ENCODE measurements at places on chromosomes 3 and 15.

DNA sequence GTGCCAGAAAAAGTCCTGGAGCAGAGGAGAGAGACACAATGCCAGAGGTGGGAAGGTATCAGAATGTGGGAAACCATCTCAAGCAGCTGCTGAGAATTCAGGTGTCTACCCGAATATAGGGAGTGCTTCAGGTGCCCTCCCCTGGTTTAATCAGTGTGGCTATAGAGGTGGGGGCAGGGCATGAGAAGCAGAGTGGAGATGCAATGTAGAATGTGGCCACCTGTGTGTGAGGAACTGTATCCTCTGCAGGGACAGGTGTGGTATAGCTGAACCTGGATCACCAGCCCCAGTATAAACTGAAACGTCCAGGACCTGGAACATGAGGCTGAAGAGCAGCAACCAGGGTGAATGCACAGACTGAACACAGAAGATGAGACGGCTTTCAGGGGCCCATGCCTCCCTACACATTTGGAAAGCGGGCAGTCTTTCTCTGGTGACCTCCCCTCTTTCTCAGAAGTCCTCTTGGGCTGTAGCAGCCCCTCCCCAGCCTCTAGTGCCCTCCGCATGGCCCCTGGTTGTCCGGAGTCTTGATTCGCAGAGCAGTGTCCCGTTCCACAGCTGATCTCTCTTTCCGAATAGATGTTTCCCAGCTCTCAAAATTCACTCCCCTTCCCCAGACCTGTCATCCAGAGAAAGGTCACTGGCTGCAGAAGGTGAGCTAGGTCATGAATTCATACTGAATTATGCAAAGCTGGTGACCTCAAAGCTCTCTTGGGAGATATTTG, 103.1 kb downstream of the ABHD5 start:
- peak; percentile 25 for DNase-seq

- DNase-seq = no peak
Observed at GRCh38 chr15:90560229-90560776, 30.6 kb downstream of the CRTC3 start.

DNA sequence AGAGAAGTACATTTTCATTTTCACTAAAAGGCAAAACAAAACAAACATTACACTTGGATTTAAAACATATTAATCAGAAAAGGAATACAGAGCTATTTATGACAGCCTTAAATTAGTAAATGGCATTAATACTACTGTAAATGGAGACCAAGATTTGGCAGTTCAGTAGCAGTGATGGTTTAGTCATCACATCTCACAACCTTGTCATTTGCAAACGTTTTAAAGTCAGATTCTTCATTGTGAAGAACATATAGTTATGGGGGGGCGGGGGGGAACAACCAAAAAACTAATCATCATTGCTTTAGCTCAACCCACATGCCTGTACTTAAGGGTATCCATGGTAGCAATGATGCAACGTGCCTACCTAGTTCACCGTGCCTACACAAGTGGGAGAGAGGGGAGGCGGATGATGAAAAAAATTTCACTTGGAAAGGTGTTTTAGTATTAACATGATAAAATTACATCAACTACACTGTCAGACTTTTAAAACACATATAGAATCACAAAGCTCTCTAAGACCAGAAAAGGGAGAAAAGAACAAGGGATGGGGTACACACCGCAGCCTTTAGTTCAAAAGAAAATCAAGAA, 40.1 kb downstream of the DLG1 start:
- DNase-seq = no peak

GRCh38 chr3:18423401-18424212, 1.5 kb downstream of the SATB1 start:
- DNase-seq = peak; percentile 27

GRCh38 chr3:12935023-12935860, 93.9 kb upstream of the RPL32 start:
- DNase-seq = peak; percentile 71

DNA sequence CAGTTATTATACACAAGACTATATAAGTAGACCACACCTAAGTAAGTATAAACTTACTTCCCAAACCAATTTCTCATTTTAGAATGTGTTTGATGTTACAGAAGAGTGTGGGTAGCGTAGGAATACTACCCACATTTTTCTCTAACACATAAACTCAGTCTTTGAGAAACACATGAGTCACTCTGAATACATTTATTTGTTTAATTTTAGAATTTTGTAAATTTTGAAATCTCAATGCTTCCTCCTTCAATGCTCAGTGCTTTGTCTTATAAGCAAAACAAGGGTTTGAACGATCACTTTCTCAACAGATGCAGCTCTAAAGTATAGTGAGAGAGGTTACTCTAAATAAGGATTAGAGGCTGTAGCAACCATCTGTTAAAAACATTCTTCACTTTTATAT, 700.8 kb downstream of the SI start:
- no peak for DNase-seq

GRCh38 chr3:52440671-52441070, 4.2 kb downstream of the SEMA3G start:
- DNase-seq = no peak

DNA sequence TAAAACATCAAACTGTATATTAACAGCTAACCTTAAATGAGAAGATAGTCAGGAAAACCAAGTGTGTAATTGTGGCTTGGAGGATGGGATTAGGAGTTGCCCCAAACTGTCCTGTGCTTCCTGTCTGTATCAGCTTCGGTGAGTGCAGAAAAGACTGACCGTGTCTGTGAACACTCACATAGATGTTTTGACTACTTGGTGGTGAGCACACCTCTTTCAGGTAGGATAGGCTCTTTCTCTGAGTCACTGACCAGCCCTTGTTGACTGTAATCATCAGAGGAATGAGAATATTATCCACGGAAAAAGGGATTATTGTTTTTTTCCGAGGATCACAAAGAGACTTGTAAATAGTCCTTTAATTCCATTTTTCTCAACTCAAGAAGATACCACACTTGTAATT, 51.5 kb downstream of the GMNC start:
- DNase-seq = no peak

DNA sequence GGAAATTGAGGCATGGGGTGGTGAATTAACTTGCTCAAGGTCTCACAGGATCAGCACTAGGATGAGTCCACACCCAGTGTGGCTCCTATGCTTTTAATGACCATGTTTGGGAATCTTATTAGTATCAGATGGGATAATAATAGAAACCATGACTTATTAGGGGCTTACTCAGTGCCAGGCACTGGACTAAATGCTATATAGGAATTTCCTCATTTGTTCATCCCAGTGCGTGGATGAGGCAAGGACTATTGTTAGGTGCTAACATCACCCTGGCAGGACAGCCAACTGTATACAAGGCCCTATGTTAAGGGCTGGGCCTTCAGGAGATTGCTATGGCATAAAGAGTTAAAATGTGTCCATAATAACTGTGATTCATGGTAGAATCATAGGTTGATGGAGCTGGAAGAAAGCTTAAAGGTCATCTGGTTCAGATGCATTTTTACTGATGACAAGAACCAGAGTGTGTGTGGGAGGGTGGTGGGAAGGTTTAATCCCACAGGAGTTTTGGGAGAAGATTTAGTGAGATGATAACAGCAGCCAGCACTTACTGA, 4.7 kb upstream of the FEM1B start:
- DNase-seq = no peak

GRCh38 chr3:126928921-126929474, 53.9 kb upstream of the PLXNA1 start:
- peak; percentile 31 for DNase-seq

GRCh38 chr15:75836959-75837334, 6.3 kb upstream of the UBE2Q2 start:
- no peak for DNase-seq

GRCh38 chr3:193825617-193826016, 232.6 kb downstream of the OPA1 start:
- DNase-seq = no peak

GRCh38 chr15:81293728-81294515, 30.0 kb downstream of the STARD5 start:
- DNase-seq = no peak

DNA sequence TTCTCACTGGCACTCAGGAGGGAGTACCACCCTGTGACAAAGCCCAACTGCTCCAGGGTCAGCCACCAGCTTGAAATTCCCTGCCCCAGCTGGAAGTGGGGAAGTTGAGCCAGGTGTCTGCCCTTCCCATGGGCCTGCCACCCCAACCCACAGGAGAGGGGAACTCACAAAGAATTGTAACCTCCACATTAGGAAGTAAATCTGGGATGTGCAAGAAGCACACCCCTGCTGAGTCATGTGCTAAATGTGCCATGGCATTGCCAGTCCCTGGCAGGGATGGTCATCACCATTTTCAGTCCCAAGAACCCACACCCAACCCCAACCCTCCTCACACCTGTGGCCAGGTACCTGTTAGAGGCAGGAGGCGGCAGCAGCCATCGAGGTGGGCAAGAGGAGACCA, 165.2 kb upstream of the THBS1 start:
- DNase-seq = no peak

- DNase-seq = no peak
Observed at GRCh38 chr3:193564012-193564411, 9.3 kb upstream of the ATP13A4 start.

DNA sequence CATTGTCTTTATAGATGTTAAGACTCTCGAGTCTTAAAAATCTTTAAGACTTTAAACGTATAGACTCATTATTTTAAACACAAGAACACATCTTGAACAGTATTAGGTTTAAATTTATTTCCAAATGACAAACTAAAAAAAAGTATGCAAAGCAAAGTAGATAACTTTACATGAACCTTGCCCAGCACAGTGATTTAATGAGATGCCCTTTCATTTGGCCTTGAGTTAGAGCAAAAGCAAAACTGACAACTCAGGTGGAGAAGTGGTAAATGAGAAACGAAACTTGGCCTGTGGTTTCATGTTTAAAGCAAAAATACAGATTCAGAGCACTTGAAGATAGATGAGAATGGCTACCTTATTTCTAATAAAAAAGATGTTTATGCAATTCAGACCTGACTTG, 8.6 kb downstream of the GPR15 start:
- no peak for DNase-seq

DNA sequence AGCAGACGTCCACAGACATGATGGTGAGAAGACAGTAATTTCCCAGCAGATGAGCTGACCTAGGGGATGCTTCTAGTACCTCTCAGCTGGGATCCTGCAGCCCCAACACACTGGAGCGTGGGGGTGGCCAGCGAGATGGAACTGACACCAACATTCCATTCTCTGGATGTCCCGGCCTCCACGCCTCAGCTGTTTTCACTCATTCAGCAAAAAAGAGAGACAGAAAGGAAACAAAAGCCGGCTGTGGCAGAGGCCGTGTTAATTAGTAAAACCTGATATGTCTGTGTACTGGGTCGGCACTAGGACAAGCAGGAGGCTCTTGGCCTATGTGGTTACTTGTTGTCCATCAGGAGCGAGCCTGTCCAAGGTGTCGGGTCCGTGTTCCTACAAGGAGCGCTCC, 82.6 kb upstream of the MYZAP start:
- DNase-seq = no peak

DNA sequence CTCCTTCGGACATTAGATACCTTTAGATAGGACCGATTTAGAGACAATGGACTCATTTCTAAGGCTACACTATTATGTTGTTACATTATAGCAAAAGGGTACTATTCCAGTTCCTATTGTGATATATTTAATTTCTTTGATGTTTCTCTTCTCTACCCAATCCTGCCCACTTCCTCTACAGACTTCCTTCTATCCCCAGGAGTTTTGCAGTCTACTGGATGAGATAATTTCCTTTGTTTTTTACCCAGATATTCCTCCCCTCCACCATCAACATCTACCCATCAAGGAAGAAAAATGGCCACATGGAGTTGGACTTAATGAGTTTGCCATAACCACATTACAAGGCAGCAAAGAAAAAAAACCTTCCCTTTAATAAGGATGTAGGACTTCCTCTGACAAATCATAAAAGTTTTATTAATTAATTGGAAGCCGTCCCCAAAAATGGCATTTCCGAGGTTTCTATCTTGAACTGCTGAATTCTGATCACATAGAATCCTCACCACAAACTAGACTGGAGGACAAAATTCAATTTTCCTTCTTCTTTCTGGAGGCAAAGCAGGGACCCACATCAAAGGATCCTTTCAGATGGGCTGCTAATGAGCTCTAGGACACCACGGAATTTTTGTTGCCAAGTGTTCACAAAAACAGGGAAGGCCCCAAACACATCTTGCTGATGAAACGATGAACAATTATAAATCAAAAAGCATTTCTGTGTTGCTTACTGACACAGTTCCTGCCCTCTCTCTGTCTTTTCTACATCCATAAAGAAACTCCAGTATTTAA, 33.4 kb downstream of the FRMD4B start:
- no peak for DNase-seq

DNA sequence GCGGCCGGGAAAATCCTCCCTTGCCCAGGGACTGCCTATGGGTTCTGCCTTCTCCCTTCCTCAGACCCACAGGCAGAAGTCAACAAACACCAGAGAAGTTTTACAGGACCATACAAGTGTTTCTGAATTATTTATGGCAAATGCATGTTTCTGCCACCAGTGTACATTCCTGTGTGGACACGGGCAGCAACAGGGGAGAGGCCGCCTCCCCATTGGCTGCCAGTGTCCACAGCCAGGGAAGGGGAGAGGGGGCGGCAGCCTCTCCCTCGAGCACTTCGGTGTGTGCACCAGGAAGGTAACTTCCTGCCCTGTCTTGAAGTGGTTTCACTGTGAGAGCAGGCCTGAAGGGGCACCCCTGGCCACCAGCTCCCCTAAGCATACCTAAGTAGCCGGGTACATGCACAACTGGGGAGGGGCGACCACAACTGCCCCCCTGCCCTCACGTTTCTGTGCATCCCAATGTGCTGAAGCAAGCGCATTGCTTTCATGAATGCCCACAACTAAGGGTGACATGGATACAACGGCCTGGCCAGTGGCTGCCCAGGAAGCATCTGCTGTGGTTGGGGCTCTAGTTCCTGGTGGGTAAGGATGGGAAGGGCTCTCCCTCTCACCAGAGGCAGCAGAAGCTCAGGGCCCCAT, 14.8 kb upstream of the SHISA5 start:
- no peak for DNase-seq

- DNase-seq = no peak
Observed at GRCh38 chr3:126026277-126026751, 57.3 kb downstream of the ROPN1B start.

DNA sequence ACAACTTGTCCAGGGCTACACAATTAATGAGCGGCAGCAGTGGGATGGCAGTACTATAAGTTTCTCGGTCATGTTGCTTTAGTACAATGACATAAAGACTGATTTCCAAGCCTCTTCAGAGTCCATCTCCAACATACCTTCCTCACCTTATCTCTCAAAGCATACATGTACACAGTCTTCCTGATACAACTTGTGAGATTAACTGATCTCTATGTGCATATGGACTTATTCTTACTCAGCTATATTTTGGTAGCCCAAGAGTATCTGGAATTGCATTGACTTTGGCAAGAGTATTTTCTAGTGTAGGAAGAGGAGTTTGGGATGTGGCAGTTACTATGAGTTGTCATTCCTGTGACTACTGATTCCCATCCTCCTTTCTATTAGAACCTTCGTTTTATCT, 575.0 kb downstream of the EDEM1 start:
- peak; percentile 16 for DNase-seq

- no peak for DNase-seq
Observed at GRCh38 chr15:86178845-86179244, 99.2 kb downstream of the AGBL1 start.

DNA sequence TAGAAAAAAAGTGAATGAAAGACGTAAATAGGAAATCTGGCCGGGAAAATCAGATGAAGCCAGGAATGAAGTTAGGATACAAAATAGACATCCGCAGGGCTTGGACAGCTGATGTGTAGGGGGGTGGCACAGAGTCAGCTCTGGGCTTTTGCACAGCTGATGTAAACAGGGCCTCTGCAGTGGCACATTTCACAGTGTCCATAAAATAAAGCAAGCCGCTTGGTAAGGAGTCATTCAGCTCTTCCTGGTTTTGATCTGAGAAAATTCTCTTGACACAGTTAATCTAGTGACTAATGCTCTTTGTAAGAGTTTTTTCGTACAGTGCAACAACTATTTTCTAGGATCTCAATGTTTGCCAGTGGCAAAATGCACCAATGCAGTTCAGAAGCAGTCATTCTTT, 153.3 kb downstream of the USP13 start:
- no peak for DNase-seq

Data from K562 (cell line).